ENCODE measurements at places on chromosomes 2 and 18.

GRCh38 chr2:216372761-216373291 is 543 bp upstream of the MARCHF4 start:
- no peak for DNase-seq

DNA sequence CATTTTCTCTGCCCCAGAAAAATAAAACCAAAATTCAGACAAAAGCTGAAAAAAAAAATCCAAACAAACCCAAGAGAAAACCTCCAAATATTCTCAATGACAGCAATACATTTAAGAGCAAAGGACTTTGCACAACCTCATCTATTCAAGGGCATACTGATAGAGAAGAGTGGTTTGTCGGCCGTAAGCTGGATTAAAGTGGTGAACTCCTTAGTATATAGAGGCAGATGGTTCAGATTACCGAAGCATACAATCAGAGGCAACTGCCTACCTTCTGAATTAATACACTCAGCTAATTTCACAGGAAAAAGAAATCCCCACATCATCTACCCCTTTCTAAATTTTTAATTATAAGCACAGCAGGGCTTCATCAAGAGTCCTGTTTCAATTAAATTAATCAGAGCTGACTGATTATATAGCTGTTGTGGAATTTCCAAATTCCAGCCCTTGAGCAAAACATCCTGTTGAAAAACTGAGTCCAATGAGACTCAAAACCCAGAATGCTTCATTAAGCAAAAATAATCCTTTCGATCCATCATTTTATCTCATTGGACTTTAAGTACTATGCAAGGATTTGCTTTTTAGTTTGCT is at the start of gene CPLX4:
CPLX4 (minus strand) TSS at position 190 of the 591 bp plus-strand sequence; CDS start at position 3, 187 bp downstream.
- no peak for DNase-seq

GRCh38 chr2:223815186-223815883 is 22.0 kb downstream of the AP1S3 start:
- DNase-seq, result no peak

GRCh38 chr18:50151926-50152325 is 43.0 kb downstream of the MYO5B start:
- no peak for DNase-seq

DNA sequence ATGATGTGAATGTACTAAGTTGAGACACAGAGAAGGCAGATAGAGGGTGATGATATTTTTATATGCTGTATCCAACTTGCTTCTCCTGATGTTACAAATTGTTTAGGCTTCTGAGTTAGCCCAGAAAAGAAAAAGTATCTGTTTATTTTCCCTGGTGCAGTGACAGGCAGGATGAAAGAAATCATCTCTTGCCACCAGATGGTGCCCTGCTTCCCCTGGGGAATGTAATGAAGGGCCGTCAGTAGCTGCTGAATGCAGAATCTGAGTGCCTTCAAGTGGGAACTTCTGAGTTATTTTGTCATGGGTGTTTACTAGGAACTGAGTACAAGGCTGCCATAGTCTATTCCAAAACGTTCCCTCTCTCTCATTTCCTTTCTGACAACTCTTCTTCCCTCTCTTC is 525.6 kb downstream of the MBD2 start:
- DNase-seq, result no peak

GRCh38 chr2:38622210-38622609 is 19.5 kb upstream of the HNRNPLL start:
- DNase-seq, result no peak

DNA sequence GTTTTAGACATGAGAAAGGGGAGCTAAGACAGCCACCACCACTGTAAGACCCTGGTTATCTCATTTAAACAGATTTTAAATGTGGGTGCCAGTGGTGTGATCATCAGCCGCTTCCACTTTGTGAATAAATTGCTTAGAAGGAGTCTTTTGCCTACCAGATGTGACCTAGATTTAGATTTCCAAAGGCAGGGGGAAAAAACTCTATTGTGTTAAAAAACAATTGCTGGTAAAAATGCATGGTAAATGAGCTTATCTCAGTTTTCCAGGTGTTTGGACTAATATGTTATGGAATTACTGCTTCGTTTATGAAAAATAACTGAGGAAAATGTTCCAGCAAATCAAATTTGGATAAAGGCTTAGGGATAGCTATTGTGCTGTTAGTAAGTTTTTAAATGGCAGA is 466.3 kb upstream of the RAB12 start:
- DNase-seq, result no peak

DNA sequence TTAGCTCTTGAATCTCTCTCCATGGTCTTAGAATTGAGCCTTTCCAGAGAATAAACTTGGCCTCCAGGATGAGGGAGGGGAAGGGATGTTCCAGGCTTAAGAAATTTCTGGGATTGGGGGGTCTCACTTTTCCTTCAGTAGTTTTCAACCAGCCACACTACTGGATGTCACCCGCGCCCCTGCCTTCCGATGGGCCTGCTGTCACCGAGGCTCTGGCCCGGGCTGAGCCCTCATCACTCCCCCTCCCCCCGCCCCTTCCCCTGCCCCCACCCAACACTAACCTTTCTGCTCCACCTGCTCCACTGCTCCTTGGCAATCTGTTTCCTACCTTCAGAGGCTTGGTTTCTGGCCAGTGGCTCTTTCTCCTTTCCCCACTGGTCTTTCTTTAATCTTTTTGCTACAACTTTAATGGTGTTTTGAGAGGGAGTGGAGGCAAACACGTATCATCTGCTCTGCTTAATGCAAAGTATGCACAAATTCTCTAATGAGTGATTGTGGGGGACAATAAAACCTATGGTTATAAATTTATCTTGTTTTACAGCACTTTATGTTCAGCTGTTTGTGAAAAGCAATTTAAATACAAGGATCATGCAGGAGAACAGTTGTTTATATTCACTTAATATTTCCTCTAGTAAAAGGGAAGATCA is 155.1 kb downstream of the WDSUB1 start:
- no peak for DNase-seq

GRCh38 chr2:174595891-174596397 is 1.7 kb downstream of the WIPF1 start:
- no peak for DNase-seq

- DNase-seq, result no peak
Measured at GRCh38 chr2:45929674-45930395, 278.4 kb downstream of the PRKCE start.

GRCh38 chr2:38744399-38744780 is 6.8 kb downstream of the SRSF7 start:
- no peak for DNase-seq

DNA sequence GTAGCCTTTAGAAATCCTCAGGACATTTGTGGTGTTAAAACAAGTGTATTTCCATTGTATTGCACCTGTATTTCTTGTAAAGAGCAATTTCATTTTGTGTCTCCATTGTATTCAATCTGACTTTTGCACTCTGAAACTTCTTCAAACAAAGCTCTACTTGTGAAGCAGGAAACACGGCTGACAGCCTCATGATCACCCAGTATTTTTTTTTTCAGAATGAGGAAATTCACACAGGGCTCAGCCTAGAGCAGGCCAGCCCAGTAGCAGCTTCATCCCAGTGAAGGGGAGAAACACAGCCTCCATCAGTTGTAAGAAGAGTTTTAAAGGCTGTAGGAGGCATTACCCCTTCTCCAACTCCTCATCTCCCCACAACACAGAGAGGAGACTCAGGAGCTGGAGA is 175.9 kb upstream of the KLHL29 start:
- DNase-seq, result no peak

DNA sequence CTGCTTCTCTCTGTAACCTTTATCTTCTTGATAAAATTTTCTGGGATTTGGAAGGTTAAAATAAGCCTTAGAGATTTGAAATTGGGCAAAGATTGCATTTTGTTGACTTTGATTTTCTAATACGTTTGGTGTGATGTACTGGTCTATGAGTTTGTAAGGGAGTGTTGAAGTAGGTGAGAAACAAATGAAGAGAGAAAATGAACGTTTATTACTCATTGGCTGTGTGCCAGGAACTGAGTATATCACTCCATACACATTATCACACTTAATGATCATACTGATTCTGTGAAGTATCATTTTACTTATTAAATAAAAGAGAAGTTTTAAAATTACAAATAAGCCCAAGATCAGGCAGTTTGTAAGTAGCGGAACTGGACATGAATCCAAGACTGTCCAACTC is 795.1 kb upstream of the ZEB2 start:
- DNase-seq, result no peak

DNA sequence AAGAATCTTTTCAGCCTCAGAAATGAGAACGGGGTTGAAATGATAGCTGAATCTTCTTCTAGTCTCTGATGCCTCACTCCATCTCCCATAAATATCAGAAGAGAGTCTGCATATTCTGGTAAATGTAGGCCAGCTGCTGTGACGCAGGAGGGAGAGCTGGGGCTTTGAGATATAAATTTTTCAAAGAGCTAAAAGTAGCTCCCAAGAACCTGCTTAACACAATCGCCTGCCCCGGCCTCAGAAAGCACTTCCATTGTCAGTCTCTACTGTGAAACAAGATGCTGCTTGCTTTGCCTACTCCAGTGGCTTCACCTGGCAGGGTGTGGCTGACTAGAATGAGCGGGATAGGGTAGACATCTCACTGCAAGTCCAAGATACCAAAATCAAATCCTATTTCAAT is 105.0 kb upstream of the CCDC150 start:
- no peak for DNase-seq

DNA sequence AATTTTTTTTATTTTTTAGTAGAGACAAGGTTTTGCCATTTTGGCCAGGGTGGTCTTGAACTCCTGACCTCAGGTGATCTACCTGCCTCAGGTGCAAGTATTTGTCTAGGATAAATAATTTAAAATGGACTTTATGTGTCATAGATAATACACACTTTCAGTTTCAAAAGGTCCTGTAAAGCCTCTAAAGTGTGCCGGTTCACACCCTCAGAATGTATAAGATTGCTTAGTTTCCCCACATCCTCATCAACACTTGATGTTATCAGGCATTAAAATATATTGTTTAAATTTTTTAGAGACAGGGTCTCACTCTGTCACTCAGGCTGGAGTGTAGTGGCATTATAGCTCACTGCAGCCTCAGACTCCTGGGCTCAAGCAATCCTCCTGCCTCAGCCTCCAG is 170.5 kb downstream of the ANKRD44 start:
- no peak for DNase-seq

DNA sequence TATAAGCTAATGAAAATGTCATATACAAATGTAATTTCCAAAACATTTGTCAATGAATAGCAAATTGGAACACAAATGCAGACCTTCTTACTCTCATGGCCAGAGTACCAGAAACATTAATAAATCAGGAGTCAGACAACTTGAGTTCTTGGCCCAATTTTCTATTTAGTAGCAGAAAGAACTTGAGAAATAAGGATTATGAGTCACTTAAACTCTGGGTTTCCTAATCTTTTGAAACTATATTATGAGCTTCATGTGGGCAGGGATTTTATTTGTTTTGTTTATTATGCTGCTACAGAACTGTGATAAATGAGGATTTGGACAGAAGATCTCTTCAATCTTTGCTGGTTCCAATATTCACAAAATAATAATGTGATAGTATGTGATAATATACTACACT is 686.7 kb downstream of the NR4A2 start:
- DNase-seq, result no peak

DNA sequence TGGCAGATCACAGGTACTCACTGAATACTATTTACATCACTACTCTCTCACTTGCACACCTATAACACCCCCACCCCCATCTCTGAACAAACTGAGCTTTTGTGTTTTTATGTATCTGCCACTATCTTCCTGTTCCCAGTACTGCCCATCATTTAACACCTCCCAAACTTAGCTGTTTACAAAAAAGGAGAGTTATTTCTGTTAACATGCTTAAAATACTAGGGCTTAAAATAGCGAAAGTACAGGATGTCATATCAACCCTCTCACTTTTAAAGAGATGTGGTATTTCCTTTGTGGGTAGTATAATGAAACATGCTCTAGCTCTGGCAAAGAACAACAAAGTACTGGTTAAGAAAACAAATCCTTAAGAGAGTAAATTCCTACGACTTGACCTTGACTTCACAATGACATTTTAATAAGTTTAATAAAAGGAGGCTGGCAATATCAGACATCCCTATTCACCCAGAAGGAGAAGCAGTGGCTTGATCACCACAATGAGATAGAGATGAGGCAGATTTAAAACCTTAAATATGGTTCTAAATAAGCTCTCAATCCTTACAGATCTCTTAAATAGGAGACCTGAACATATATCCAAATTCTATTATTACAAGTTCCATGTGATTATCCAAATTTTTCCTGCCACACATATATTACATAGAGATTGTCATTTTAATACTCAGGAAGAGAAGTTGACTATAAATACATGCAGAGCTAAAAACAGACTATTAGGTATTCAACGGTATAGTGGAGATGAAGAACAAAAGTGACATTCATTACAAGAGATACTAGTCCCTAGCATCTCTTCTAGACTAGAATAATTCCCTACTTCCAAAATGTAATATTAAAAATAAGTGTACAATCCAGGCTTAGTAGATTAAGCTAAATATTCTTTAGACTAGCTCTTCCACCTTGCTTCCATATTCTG is 36.9 kb downstream of the TRAK2 start:
- no peak for DNase-seq

GRCh38 chr2:233926806-233927205 is 9.6 kb downstream of the TRPM8 start:
- DNase-seq, result no peak

DNA sequence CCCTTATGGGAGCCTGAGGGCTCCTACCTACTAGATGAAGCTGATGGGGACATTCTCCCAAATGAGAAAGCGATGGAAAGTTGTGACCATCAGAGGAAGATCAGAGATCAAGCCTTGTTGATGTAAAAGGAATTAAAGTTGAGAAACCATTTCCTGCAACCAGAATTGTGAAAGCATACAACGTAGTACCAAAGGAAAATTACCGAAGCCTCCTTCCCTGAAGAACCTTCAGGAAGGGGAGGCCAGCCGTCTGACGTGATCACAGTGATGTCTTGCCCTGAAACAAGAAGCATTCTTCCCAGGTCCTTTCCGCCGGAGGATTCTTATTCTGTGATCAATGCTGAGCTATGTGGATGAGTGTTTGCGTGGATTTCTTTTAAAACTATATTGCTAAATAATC is 211.6 kb upstream of the TNP1 start:
- no peak for DNase-seq

DNA sequence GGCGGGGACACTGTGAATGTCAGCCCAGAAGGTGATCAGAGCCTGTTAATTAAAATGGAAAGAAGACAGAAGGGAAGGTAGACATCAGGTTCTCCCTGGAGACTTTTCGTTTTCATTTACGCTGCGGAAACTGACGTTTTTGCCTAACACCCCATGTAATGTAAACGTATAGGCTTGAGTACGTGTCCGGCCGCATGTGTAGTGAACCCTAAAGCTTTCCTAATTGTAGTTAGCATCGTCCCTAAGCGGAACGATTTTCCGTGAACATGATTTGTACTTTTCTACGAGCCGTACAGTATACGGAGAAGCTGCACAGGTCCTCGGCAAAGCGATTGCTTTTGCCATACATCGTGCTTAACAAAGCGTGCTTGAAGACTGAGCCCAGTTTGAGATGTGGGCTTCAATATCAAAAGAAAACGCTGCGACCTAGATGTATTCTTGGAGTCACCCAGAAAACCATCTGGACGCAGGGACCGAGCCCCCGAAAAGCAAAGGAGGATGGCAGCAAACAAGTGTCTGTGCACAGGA is 284 bp downstream of the TIMM21 start:
- no peak for DNase-seq

GRCh38 chr2:111633189-111633588 is 250.8 kb downstream of the ANAPC1 start:
- DNase-seq, result no peak

All from stimulated activated CD4-positive, alpha-beta T cell treated with anti-CD3 and anti-CD28 coated beads, Interleukin-2, amount 100 ng/mL, for 48 hours (primary cell).